Small intestine (tissue), 16 donors: ENCODE measurements at places on chromosomes 6 and 20.

- DNase-seq: peak; percentile 64
Measured at GRCh38 chr6:52571099-52571755, 5.6 kb downstream of the TRAM2 start.

DNA sequence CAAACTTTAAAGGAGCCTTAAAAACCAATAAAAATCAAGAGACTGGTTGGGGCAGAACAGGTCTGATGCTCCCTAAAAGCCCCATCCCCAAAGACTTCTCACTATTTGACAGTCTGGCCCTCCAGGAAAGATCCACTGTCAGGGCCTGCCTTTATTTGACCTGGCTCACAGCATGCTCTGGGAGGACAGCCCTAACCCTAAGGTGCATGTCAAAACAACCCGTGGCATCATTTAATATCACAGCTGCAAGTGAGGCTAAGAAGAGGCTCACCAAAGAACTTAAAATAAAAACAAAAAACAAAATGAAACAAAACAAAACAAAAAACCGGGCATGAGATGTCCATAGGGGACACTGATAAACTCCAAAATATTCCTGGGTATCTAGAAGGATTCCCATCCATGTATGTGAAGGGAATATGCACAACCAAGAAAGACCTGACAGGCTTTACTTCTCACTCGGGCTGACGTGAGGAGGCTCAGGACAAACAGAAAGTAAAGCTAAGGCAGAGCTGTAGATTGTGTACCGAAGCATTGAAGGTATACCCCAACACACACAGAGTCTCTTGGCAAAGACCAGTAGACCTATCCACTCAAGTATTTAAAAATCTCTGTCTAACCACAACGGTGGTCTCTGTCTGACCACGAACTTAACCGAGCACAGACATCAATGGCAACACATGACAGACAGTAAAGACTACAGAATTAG is 57.3 kb downstream of the AHI1 start:
- DNase-seq: no peak

GRCh38 chr6:151509048-151509447 is 15.2 kb downstream of the CCDC170 start:
- DNase-seq: no peak

DNA sequence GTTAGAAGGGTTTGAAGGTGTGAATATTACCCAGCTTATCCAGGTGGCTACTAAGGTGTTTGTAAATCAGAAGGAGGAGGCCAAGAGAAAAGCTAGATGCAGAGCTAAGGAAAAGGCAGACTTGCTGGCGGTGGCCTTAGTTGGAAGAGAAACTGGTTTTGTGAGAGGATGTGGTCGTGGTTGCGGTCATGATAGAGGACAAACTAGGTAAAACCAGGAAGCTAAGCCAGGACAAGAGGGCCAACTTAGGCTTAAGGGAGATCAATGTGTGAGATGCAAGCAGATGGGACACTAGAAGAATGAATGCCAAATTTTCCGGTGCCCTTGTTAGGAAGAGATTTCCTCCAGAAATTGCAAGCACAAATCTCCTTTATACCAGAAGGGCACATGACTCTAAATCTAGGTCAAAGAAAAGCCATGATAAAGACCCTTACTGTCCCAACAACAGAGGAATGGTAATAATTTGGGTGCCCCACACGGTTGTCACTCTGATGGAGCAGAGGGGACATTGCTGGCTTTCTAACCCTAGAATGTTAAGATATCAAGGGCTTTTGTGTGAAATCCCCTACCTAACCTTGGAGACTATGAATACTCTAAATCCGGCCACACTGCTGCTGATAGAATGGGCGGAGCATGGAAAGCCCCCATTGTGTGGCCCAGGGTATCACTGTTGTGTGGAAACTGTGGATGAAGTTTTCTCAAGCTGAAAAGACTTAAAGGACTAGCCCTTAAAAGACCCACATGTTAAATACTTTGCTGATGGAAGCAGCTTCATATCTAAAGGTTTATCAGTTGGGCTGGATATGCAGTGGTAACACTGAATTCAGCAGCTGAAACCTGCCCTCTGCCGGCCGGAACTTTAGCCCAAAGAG is 7.8 kb downstream of the IL22RA2 start:
- DNase-seq: peak; percentile 64
